ENCODE measurements at places on chromosomes 1 and 21.

DNA sequence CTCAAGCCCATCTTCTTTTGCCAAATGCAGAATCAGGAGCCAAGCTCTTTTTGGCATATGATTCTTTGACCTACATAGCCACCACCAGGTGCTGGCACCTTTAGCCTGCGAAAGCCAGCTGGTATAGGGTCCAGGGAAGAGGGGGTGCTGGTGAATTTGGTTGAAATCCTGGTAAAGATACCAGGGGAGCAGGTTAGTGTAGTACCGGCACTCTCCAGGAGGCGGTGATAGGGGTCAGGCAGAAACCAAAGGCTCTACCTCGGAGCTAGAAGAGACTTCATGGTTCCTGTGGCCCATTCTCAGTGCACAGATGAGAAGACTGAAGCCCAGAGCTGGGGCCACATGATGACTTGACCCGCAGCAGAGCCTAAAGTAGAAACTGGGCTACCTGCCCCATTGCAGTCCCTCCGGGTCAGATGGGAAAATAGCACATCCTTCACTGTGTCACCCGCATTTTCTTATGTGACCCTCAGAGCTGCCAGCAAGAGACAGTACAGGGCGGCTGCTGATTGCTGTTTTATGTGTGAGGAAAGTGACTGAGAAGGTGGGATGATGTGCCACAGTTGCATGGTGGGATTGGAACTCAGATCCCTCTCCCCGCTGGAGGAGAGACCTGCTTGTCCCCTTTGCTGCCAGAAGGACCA lies 36.0 kb upstream of the IL19 start:
- DNase-seq = peak; percentile 89

GRCh38 chr1:65756616-65757015 lies 36.1 kb upstream of the PDE4B start:
- DNase-seq = no peak

DNA sequence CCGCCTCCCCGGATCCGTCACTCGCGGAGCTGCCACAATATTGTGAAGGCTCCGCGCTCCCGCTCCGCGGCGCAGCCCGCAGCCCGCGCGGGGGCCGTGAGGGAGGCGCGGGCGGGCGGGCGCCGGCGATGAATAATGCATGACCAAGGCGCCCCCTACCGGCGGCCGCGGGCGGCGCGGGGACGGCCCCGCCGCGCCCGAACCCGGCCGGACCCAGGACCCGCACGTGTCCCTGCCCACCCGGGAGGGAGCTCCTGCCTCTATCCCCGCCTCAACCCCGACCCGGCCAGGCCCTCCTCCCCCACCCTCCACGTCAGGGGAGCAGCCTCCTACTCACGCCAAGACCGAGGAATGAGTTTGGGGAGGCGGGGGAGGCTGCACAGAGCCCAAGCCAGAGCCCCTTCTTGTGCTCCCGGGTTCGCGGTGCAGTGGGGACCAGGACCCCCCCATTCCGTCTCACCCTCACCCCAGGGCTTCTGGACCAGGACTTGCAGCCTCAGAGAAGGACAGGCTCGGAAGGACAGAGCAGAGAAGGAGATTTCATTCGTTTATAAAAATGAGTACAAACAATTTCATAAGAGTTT lies 70.8 kb upstream of the CASZ1 start:
- peak; percentile 66 for DNase-seq

- no peak for DNase-seq
These were observed 11.2 kb downstream of the IFT25 start for GRCh38 chr1:53934170-53934765.

GRCh38 chr1:70039485-70039884 lies 165.9 kb downstream of the LRRC40 start:
- DNase-seq = no peak

- DNase-seq = no peak
These were observed 26.7 kb upstream of the GLIS1 start for GRCh38 chr1:53765657-53766056.

DNA sequence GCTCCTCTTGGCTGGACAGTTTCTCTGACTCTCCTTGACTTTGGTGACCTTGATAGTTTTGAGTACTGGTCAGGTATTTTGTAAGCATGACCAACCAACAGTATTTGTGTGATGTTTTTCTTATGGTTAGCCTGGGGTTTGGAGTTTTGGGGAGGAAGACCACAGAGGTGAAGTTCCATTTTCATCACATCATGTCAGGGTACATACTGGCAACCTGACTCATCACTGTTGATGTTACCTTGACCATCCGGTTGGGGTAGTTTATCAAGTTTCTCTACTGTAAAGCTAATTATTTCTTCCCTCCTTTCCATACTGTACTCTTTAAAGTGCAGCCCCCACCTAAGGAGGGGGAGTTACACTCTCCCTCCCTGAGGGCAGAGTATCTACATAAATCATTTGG lies 13.4 kb downstream of the OSCP1 start:
- no peak for DNase-seq

- no peak for DNase-seq
These were observed 36.0 kb downstream of the F5 start for GRCh38 chr1:169550294-169550693.

GRCh38 chr1:117809764-117810163 lies 119.7 kb downstream of the GDAP2 start:
- DNase-seq = no peak

DNA sequence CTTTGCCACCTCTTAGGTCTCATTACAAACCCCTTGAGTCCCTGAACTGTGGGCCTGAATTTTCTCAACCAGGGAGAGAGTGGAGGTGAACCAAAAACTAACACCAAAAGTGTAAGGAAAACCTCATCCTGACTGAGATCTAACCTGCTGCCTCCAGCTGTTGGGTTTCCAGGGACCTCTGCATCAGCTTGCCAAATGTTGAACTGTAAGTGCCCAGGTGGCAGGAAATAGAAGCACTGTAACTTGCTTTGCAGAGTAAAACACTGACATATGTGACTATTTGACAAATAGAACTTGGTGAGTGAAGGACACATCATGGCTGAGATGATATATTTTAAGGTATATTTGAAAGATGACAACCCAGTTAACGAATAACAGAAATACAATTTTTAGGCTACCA lies 48.4 kb upstream of the NR5A2 start:
- no peak for DNase-seq

DNA sequence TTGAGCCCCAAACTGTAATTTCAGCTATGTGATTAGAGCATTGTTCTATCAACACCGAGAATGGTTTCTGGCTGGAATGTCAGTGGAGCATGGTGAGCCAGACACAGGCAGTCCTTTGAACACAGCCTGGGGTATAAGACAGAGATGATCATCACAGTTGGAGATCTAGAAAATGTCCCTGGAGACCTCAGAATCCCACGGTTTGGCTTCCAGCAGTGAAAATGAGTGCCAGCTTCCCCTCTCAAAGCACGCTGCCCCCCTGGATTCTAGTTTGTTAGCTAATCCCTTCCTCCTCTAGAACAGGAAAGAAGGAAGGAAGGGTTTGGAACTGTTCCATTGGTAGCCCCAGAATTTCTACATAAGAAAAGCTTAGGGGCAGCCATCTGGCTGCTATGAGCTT lies 59.9 kb upstream of the JAK1 start:
- no peak for DNase-seq

- peak; percentile 55 for DNase-seq
These were observed 14.7 kb upstream of the POFUT2 start for GRCh38 chr21:45302082-45303061.

GRCh38 chr1:25120281-25120680 lies 112.0 kb downstream of the SYF2 start:
- no peak for DNase-seq

- no peak for DNase-seq
These were observed 3.6 kb upstream of the TNNT2 start for GRCh38 chr1:201381130-201381529.

DNA sequence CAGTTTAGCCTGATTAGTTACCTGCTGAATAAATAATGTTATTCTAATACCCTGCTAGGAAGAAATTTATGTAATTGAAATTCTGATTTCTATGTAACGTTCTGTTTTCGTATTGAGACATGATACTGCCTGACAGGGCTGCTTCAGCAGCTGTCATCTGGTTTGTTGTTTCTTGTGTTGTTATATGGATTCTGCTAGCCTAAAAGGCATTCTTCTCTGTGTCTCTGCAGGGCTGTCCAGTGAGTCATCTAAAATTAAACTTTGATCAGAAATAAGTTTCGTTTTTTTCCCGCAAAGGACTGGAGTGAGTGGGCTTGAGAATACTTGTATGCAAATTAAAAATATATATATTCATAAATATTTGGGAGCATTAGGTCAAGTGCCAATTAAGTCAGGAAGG lies 93.0 kb downstream of the DYRK1A start:
- no peak for DNase-seq

- DNase-seq = no peak
These were observed 102.0 kb downstream of the CYYR1 start for GRCh38 chr21:26471099-26471471.

DNA sequence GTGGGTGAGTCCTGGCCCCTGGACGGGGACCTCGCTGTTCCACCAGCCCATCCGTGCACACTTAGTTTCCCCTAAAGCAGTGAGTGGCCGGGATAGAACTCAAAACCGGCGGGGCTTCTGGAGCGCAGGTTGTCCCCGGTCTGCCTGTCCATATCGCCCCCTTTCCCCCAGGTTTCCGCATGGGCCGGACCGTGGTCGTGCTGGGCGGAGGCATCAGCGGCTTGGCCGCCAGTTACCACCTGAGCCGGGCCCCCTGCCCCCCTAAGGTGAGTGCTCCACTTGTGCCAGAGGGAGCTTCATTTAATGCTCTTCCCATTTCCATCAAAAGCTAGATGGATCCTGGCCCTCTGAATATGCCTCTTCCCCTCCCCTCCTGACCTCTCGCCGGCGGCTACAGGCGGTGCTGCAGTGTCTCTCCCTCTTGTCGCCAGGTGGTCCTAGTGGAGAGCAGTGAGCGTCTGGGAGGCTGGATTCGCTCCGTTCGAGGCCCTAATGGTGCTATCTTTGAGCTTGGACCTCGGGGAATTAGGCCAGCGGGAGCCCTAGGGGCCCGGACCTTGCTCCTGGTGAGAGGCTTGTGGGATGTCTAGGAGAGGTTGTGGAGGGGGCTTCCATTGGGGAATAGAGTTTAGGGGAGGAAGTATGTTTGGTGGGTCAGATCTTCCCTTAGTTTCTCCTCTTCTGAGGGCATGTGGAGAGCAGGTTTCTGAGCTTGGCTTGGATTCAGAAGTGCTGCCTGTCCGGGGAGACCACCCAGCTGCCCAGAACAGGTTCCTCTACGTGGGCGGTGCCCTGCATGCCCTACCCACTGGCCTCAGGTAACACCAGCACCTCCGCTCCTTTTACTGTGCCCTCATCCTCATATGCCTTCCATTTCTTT lies 683 bp downstream of the PPOX start:
- DNase-seq = no peak

GRCh38 chr1:26583646-26584485 lies 54.3 kb downstream of the RPS6KA1 start:
- DNase-seq = no peak

DNA sequence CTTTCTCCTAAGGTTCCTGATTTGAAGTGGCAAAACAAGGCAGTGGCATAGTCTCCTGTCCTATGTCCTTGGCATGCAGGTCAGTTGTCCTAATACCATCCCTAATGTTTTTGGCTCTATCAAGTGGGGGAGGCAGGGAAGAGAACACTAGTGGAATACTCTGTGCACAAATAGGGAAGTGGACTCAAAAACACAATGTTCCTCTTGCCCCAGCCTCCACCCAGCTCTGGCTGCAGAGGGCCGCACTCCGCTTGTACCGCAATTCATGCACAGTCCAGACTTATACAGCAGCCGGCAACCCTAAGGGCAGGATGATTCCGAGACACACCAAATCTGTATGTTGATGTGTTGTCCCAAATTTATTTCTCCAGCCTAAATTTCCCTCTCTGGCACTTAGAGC lies 14.5 kb downstream of the PLEKHO1 start:
- no peak for DNase-seq
